ENCODE measurements at places on chromosomes 5 and 9.

DNA sequence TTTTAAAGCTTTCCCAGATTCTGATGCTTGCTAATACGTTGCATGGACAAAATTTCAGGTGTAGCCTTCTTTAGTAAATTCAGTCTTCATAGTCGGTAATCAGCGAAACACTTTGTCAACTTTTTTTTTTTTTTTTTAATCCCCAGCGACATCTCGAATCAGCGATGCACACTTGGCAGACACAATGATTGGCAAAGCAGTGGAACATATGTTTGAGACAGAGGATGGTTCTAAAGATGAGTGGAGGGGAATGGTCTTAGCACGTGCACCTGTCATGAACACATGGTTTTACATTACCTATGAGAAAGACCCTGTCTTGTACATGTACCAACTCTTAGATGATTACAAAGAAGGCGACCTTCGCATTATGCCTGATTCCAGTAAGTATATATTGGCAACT, 66.8 kb upstream of the NXNL2 start:
- H3K4me1 ChIP-seq = peaks cover 3% of the 10 kb centered on the region
- DNase-seq = no peak
- no peak overlapping the region for H3K4me3 ChIP-seq
- no peak overlapping the region for H3K27ac ChIP-seq

- H3K36me3 ChIP-seq = no peaks in the 10 kb centered on the region
- no peak overlapping the region for H3K4me3 ChIP-seq
- H3K27me3 ChIP-seq = no peaks in the 10 kb centered on the region
- H3K4me1 ChIP-seq = no peaks in the 10 kb centered on the region
- DNase-seq = no peak
Observed at GRCh38 chr5:80067531-80068245, 32.5 kb downstream of the THBS4 start.

GRCh38 chr9:69456201-69456600, 131.2 kb downstream of the ENTREP1 start:
- peaks cover 16% of the 10 kb centered on the region for H3K27me3 ChIP-seq
- peaks cover 12% of the 10 kb centered on the region for H3K4me1 ChIP-seq
- no peak overlapping the region for H3K4me3 ChIP-seq
- H3K27ac ChIP-seq = no peak overlapping the region
- peaks cover 24% of the 10 kb centered on the region for H3K36me3 ChIP-seq

DNA sequence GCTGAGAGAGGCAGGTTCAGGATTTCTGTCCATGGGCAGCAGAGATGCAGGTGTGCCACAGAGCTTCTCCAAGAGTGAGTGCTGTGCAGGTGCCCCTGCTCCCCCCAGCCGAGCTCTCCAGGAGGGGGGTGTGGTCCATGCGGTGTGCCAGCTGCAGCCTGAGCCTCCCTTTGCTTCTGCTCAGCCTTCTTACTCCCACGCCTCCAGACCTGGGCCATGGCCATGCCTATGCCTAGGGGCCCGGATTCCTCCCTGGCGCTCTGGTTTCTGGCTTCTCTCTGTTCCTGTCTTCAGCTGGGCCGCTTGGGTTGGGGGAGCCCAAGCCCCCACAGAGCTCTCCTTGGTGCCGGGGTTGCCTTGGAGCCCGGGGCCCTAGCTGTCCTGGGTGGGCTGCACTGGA, 133.3 kb downstream of the CACNA1B start:
- no peaks in the 10 kb centered on the region for H3K36me3 ChIP-seq
- no peak overlapping the region for H3K4me3 ChIP-seq
- no peaks in the 10 kb centered on the region for H3K4me1 ChIP-seq
- no peak overlapping the region for H3K27ac ChIP-seq
- no peak for DNase-seq

DNA sequence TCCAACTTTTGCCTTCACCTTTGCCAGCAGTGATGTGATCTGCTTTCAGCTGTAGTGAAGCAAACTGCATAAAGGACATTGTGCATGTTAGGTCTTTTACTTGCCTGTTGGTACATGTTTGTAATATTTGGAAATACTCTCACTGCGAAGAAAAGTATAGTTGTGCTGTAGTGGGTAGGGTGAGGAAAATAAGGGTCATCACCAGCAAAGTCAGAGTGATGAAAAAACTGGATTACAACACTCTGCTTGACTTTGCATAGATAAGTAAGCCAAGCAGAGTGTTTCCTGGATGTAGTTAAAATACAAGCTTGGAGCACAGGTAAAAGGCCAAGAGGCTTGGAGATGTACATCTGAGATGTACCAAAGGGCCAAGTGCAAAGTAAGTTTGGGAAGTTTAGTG, 16.7 kb downstream of the TGFBR1 start:
- no peak overlapping the region for H3K4me3 ChIP-seq
- H3K27ac ChIP-seq = no peak overlapping the region
- no peaks in the 10 kb centered on the region for H3K36me3 ChIP-seq
- DNase-seq = no peak

GRCh38 chr5:40916226-40916625, 6.9 kb downstream of the C7 start:
- DNase-seq = no peak
- H3K4me1 ChIP-seq = no peaks in the 10 kb centered on the region
- H3K36me3 ChIP-seq = no peaks in the 10 kb centered on the region
- no peak overlapping the region for H3K27ac ChIP-seq

- no peaks in the 10 kb centered on the region for H3K4me1 ChIP-seq
- H3K4me3 ChIP-seq = no peak overlapping the region
- H3K27ac ChIP-seq = no peak overlapping the region
- H3K36me3 ChIP-seq = no peaks in the 10 kb centered on the region
- DNase-seq = no peak
- no peaks in the 10 kb centered on the region for H3K27me3 ChIP-seq
Observed at GRCh38 chr5:13218518-13218917, 726.0 kb downstream of the DNAH5 start.

GRCh38 chr9:107925749-107926297, 436.3 kb upstream of the KLF4 start:
- H3K27ac ChIP-seq = no peak overlapping the region
- no peak for DNase-seq
- no peaks in the 10 kb centered on the region for H3K36me3 ChIP-seq
- H3K4me3 ChIP-seq = no peak overlapping the region
- H3K4me1 ChIP-seq = no peaks in the 10 kb centered on the region

DNA sequence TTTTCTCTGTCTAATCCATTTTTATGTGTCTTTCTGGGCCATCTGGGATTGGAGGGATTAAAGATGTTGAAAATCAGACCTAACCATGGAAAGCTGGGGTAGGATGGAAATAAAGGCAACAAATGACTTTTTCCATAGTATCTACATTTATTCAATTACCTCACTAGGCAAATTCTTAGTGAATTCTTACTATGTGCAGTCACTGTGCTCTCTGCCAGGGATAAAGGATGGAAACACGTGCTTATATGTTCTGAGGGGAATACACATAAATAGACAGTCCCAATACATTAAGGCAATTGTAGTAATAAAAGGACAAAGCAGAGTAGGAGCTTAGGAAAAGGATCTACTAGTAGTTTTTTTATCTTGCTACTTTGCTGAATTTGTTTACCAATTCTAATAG, 214.2 kb downstream of the PRR16 start:
- peak overlapping the region; percentile 4 for H3K27ac ChIP-seq
- H3K27me3 ChIP-seq = no peaks in the 10 kb centered on the region
- H3K4me1 ChIP-seq = no peaks in the 10 kb centered on the region
- peak; percentile 46 for DNase-seq

GRCh38 chr9:122135529-122135859, 24.1 kb downstream of the NDUFA8 start:
- H3K4me1 ChIP-seq = peaks cover 10% of the 10 kb centered on the region
- no peak overlapping the region for H3K4me3 ChIP-seq
- DNase-seq = no peak
- peaks cover 8% of the 10 kb centered on the region for H3K27me3 ChIP-seq

- no peaks in the 10 kb centered on the region for H3K27me3 ChIP-seq
- H3K4me1 ChIP-seq = no peaks in the 10 kb centered on the region
- no peaks in the 10 kb centered on the region for H3K36me3 ChIP-seq
Observed at GRCh38 chr9:17219261-17219660, 84.4 kb downstream of the CNTLN start.

GRCh38 chr5:1056611-1057484, 48.2 kb downstream of the NKD2 start:
- no peak for DNase-seq
- H3K4me3 ChIP-seq = no peak overlapping the region
- H3K27ac ChIP-seq = no peak overlapping the region
- no peaks in the 10 kb centered on the region for H3K4me1 ChIP-seq
- H3K27me3 ChIP-seq = no peaks in the 10 kb centered on the region

GRCh38 chr9:111411266-111411665, 72.9 kb downstream of the ECPAS start:
- H3K27me3 ChIP-seq = no peaks in the 10 kb centered on the region
- no peaks in the 10 kb centered on the region for H3K4me1 ChIP-seq
- no peak for DNase-seq
- H3K27ac ChIP-seq = no peak overlapping the region
- no peak overlapping the region for H3K4me3 ChIP-seq
- peaks cover 17% of the 10 kb centered on the region for H3K36me3 ChIP-seq

- no peaks in the 10 kb centered on the region for H3K27me3 ChIP-seq
- H3K27ac ChIP-seq = no peak overlapping the region
- no peaks in the 10 kb centered on the region for H3K4me1 ChIP-seq
- H3K36me3 ChIP-seq = no peaks in the 10 kb centered on the region
Observed at GRCh38 chr9:78954286-78954685, 617.5 kb upstream of the TLE4 start.

GRCh38 chr9:13354733-13355132, 75.2 kb upstream of the MPDZ start:
- DNase-seq = no peak
- no peaks in the 10 kb centered on the region for H3K4me1 ChIP-seq
- H3K27me3 ChIP-seq = no peaks in the 10 kb centered on the region
- H3K27ac ChIP-seq = no peak overlapping the region

- peak; percentile 14 for DNase-seq
- peak overlapping the region; percentile 81 for H3K4me3 ChIP-seq
- peak overlapping the region; percentile 87 for H3K27ac ChIP-seq
- H3K4me1 ChIP-seq = peaks cover 3% of the 10 kb centered on the region
- H3K27me3 ChIP-seq = no peaks in the 10 kb centered on the region
Observed at GRCh38 chr9:2158766-2159430, 143.8 kb downstream of the SMARCA2 start.

GRCh38 chr9:129962889-129963703, 79.9 kb downstream of the FNBP1 start:
- H3K4me3 ChIP-seq = peak overlapping the region; percentile 82
- peak; percentile 80 for DNase-seq
- H3K27ac ChIP-seq = peak overlapping the region; percentile 58
- peaks cover 9% of the 10 kb centered on the region for H3K36me3 ChIP-seq

GRCh38 chr5:39697881-39698280, 273.1 kb upstream of the DAB2 start:
- no peak for DNase-seq
- H3K27ac ChIP-seq = no peak overlapping the region

- peak; percentile 52 for DNase-seq
- H3K4me3 ChIP-seq = no peak overlapping the region
- H3K27me3 ChIP-seq = peaks cover 94% of the 10 kb centered on the region
- no peak overlapping the region for H3K27ac ChIP-seq
- H3K4me1 ChIP-seq = peaks cover 5% of the 10 kb centered on the region
Observed at GRCh38 chr5:141757402-141757801, 75.4 kb upstream of the ARAP3 start.

GRCh38 chr5:152405145-152405544, at the start of gene NMUR2:
Gene NMUR2, minus strand, starts transcription at chr5:152405279. Its CDS starts 166 bp downstream, at chr5:152405113.
- H3K27me3 ChIP-seq = no peaks in the 10 kb centered on the region
- H3K4me1 ChIP-seq = no peaks in the 10 kb centered on the region
- H3K27ac ChIP-seq = no peak within 1 kb of the TSS
- H3K36me3 ChIP-seq = no peaks in the 10 kb centered on the region
- DNase-seq = no peak

DNA sequence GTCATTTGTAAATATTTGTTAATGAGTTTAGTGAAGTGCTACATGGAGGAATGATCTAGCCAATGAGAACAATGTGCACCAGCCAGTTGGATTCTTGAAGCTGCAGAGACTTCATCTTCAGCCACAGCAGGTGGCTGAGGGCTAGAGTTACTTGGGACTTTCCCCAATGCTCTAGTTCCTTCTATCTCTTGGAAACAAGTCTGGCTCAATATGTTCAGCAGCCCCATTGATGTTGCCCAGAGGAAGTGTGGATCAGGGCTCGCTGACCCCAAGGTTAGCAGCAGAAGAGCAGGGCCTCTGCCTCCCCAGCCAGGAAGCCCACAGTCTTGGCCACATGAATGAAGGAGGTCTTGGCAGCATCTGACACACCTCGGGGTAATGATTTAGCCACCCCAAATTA, 117.5 kb downstream of the SLC1A3 start:
- H3K36me3 ChIP-seq = no peaks in the 10 kb centered on the region
- no peak for DNase-seq
- peaks cover 30% of the 10 kb centered on the region for H3K27me3 ChIP-seq
- no peak overlapping the region for H3K4me3 ChIP-seq

DNA sequence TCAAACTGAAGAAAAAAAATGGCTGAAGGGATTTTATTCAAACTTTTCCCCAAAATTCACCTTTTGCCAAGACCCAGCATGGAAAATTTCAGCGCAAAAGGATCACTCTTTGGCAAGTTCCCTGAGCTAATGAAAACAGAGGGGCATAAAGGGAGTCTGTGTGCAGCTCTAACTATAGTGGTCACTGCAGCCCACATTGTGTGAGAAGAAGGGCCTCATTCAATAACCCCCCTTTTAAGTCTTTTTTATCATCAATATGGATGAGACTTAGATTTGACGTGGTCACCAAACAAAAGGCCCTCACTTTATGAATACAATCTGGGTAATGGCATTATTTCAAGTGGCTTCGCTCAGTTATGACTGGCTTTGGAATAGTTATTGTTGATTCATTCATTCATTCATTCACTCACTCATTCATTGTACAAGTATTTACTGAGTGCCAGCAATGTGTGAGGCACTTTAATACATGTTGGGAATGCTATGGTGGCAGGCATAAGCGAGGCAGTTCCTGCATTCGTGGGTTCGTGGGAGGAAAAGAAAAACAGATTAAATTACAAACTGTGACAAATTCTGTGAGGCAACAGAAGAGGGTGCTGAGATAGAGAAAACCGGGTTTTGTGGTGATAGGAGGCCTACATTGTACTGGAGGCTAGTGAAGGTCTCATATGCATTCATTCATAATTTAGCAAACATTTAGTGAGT, 145.7 kb upstream of the KLF4 start:
- H3K4me1 ChIP-seq = peaks cover 6% of the 10 kb centered on the region
- H3K4me3 ChIP-seq = no peak overlapping the region
- no peaks in the 10 kb centered on the region for H3K36me3 ChIP-seq
- no peak for DNase-seq
- H3K27me3 ChIP-seq = no peaks in the 10 kb centered on the region

DNA sequence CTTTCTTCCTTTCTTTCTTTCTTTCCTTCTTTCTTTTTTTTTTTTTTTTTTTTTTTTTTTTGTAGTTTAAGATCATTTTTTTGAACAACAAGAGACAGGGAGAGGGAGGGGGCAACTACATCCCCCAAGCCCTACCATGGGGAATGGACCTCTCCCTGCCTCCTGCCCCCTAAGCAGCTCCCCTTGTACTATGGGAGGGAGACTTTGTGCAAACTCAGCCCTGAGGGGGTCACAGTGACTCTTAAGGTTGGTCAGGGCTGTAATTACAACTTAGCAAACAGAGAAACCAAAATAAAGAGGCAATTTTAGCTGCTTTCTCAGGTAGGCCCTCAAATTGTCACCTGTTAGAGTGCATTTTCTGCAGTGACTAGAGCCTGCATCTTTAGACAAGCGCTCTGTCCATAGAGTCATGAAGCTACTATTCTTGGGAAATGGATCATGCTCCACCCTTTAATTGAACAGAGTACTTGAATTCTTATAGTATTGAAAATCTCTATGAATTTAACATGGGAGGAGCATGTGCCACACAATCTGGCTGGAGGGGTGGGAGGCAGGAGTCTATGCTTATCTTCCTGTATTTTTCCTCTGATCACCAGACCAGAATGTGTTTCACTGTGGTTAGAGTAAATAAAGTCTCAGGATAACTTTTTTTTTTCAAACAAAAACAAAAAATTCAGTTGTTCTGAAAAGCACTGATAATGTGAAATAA, 24.3 kb upstream of the PIK3R1 start:
- no peaks in the 10 kb centered on the region for H3K36me3 ChIP-seq
- H3K27ac ChIP-seq = peak overlapping the region; percentile 28
- no peaks in the 10 kb centered on the region for H3K27me3 ChIP-seq
- no peak overlapping the region for H3K4me3 ChIP-seq
- no peak for DNase-seq
- H3K4me1 ChIP-seq = peaks cover 11% of the 10 kb centered on the region
